ENCODE measurements at places on chromosomes 5 and 9.

GRCh38 chr9:134025606-134026541 is 593 bp downstream of the BRD3OS start:
- DNase-seq = peak; percentile 14

DNA sequence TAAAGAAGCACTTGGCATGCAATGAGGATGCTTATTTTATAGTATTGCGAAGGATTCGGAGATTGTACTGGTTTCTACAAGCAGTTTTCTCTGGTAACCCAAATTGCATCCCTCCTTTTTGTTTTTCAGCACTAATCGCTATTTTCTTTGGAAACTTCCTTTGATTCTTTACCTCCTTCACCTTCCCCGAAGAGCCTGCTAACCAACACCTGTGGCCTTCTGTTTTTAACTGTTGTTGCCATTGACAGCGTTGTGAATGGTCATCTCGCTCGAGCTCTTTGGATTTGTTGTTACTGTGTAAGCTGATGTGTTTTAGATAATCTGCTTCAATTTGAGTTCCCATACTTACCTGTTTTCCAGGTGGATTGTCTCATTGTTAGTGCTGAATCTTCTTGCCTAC is 1.1 kb downstream of the CNOT6 start:
- DNase-seq = no peak

DNA sequence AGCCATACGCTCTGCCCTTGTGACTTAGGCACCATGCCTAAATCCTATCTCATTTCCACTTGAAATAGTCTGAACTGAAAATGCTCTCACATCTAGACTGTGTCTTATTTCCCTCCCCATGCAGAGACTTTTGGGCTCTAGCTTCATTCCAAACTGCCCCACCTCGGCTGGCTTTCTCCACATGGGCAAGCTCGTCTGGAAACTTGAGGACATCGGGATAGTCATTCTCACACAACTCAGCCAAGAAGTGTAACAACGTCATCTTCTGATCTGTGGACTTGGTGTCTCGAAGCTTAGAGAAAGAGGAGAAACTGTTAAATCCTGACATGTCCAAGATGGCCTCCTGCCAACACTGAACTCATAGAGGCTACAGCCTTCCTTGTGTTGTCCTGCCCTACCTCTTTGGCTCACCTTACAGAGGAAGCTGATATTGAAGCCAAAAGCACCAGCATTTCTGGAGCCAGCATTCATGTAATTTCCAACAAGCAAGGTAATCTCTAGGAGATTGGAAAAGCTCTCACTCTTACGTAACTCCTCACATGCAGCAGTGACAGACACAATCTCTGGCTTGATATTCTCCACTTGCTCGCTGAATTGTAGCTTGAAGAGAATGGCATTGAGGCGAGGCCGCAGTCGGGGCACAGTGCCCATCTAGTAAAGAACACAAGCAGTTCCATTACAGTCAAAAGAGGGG is 39.6 kb downstream of the PCDHGC5 start:
- no peak for DNase-seq

DNA sequence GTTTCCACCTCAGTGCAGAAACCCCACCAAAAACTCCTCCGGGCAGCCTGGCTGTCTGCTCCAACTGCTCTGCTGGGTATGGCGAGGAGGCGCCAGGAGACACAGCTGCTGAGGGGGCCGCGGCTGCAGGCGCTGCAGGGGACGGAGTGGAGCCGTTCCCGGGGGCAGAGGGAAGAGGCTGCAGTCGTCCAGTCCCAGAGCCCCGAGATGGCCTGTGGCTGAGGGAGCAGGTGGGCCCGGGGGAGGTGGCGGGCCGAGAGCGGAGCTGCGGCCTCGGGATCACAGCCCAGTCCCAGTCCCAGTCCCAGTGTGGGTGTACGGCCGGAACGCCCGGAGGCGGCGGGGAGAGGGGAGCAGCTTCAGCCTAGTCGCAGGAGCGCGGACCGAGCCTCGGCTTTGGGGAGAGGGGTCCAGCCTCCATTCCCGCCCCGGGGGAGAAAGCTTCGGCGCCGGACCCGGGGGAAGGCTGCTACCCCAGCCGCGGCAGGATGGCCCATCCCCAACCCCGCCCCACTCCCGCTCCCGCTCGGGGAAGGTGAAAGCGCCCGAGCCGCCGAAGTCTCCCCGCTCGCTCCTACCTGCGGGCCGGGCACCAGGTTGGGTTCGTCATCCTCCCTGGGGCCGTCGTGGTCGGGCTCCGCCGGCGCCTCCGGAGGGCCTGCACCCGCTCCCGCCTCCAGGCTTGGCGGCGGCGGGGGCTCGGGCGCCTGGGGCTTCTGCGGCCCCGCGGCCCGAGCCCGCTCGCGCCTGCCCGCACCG is 513 bp downstream of the FAM193B start:
- DNase-seq = no peak
